ENCODE measurements at places on chromosomes 16 and 17.

DNA sequence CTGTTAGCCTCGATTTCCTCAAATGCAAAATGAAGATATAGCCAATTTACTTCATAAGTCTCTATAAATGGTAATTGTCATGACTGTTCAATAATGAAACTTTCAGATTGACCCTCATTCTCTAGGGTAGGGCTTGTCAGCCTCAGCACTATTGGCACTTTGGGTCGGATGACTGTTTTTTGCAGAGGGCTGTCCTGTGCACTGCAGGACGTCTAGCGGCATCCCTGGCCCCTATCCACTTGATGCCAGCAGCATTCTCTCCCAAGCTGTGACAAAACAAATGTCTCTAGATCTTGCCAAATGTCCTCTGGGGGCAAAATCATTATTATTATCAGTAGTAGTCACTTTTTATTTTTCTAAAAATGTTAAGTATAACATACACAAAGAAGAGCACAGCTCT is 24.6 kb downstream of the CDH11 start:
- DNase-seq: no peak

GRCh38 chr17:42563543-42563942 is 1.6 kb downstream of the COASY start:
- no peak for DNase-seq

GRCh38 chr16:14510939-14511799 is 118.9 kb downstream of the PARN start:
- no peak for DNase-seq

DNA sequence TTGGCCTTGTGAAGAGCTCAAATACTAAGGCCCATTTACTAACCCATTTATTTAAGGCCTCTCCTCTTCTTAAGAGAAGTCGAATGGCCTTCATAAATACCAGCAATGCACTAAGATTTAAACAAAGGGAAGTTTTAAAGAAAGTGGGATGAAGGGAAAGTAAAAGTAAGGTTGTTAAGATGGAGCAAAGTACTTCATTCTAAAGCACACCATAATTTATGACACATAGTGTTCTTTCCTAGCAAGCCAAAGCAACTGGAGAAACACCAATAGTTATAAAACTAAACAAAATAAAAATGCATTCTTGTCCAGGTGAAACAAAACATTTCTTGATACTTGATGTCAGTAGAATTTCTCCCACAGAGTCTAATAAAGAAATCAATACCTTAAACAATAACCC is 27.9 kb downstream of the CDH11 start:
- DNase-seq: no peak

DNA sequence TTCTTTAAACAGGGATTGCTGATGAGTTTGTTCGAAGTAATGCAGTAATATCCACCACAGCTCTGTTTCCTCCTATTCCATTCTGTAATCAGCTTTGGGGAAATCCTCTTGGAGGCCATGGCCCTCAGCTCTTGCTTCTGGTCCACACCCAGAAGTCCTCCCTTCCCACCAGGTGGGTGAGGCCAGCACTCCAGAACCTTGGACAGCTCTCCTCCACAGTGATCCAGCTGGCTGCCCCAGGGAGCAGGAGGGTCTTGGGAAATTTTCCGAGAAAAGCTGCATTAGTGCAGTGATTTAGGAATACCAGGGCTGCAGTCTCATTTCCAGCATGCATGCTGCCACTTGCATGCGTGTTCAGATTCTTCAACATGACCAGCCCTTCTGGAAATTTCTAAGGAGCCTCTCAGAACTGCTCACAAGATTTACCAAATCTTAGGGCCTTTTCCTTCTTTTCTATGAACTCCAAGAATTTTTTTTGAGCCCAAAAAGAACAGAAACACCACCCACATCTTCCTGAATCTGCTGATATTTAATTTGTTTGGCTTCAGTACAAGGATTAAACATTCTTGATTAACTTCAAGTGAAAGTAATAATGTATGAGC is 4.2 kb downstream of the SMPD3 start:
- peak; percentile 54 for DNase-seq

GRCh38 chr16:86229866-86230656 is 280.3 kb upstream of the FOXF1 start:
- no peak for DNase-seq

DNA sequence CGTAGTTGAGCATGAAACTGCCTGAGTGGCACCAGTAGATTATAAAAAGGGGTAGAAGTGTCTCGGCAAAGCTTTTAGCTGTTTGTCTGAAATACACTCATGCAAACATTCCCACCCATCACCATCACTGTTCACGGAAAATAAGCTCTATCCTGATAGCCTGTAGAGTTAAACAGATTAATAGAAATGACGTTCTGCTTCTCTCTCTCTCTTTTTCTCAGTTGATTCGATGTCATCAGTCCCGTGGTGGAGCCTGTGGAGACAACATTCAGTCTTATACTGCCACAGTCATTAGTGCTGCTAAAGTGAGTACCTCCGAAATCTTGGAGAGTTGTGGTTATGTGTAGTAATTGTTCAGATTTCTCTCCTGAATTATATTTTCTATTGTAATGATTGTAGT is 224.7 kb downstream of the BCAS3 start:
- no peak for DNase-seq

DNA sequence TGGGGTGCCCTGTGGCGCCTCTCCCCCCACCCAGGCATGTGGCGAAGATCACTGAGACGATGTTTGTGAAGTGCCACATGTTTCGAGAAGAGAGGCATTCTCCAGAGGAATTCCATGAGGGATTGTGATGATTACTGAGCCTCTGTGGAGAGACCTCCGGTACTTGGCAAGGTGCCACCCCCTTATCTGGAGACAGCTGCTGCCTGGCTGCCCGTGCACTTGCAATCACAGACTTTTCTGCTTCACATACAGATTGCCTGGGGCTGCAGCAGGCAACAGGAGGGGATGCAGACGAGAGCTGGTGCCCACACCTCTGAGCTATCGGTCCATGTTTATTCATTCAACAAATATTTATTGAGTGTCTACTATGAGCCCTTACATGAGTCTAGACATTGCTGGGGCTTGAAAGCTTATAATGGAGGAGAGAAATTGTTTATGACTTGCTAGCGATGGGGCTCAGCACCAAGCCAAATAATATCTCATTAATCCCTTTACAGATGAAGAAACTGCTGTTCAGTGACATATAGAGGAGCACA is 317.2 kb upstream of the ZFHX3 start:
- no peak for DNase-seq

DNA sequence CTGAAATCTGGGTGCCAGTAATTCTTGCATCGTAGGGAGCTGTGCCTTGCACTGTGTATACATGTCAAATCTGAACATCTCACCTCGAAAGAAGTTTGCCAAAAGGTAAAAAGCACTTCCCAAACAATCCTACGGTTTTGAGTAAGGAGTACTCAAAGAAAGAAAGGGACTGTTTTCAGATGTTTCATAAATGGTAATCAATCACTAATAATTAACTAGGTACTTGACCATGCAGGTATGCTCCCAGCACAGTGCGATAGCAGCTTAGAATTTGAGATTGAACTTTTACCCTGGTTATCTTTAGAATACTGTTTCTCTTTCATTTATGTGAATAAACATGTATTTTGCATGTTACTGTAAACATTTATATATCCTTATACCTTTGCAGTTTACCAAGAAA is 39.0 kb downstream of the PRKCA start:
- DNase-seq: no peak

DNA sequence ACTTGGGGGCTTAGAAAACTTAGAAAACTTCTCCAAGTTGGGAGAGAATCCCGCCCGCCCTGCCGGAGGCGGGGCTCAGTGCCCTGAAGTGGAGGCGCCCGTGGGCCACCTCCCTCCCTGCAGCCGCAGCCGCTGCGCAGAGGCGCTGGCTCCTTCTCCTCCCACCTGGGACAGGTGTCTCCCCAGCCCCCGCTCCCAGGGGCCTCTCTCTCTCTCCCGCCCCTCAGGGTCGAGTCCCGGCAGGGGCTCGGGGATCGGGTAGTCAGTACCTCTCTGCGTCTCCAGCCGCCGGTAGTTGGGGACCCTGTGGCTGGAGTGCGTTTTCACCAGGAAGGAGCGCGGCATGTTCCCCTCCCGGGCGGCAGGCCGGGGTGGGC is 257 bp downstream of the SNAI3 start:
- DNase-seq: no peak

- DNase-seq: no peak
Observed at GRCh38 chr17:79622776-79623175, 11.9 kb upstream of the RBFOX3 start.

DNA sequence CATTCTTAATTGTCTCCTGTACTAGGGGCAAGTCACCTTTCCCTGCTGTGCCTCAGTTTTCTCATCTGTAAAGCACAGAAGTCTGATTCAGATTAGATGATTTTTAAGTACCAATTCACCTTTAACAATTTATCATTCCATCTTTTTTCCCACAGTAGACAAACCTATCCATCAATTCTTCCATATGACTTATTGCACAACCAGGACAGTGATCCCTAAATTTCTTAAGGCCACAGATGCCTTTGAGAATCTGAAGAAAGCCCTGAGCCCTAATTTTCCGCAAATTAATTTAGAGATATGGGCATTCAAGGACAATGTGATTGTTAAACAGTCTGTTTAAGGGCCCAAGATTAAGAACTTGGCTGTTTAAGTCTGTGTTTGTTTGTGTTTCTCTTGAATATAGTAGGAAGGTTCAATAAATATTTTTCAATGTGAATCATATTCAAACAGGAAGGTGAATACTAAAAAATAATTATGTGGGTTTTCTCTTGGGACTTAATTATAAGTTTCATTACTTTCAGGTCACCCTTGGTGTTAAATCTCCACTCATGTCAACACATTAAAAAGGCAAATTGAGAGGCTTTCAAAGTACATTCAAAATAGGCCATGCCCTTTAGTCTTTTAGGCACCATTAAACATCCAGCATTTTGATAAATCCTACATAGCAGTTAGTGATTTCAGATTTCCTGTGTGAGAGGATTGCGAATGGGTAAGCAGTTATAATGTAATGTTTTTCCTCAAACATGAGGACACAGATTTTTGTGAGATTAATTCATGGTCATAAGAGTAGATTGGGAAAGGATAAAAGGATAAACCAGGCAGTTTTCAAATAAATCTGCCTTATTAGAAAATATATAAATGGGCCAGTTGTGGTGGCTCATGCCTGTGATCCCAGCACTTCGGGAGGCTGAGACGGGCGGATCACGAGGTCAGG is 34.9 kb upstream of the MMD start:
- DNase-seq: no peak

- no peak for DNase-seq
Observed at GRCh38 chr16:53433509-53433908, 762 bp upstream of the RBL2 start.

GRCh38 chr16:72313903-72314302 is 141.9 kb upstream of the PMFBP1 start:
- no peak for DNase-seq

- no peak for DNase-seq
Observed at GRCh38 chr17:10022416-10022815, 117.3 kb upstream of the RCVRN start.

DNA sequence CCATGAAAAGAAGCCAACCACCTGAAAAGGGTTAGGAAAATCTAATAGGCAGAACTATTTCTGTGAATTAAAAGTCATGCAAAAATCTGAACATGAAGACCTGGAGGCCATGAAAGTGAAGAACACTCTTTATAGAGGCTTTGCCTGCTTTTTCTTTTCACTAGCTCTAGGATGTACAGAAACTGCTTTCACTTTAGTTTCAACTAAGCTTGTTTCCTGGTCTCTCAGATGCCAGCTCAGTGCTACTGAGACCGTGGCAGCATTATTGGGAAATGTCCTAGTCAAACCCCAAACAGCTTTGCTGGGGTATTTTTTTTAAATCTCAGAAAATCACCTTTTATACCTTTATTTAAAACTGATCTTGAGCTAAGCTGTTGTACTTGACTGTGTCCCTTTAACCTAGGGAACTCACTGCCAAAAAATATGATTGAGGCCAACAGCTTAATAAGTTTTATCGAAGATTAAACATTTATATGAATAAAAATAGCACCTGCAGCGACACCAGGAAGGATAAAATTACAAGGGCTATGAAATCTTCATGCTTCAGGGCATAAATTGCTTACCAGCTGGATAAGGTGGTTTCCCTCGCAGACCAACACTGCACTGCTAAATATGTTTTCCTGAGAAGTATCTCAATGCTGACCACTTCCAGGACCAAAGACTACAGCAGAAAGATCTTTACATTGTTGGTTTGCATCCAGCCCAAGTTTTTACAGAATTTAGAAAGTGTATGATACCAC is 621.8 kb upstream of the ZFHX3 start:
- DNase-seq: no peak

- DNase-seq: no peak
Observed at GRCh38 chr17:58229881-58230280, 8.5 kb upstream of the LPO start.

DNA sequence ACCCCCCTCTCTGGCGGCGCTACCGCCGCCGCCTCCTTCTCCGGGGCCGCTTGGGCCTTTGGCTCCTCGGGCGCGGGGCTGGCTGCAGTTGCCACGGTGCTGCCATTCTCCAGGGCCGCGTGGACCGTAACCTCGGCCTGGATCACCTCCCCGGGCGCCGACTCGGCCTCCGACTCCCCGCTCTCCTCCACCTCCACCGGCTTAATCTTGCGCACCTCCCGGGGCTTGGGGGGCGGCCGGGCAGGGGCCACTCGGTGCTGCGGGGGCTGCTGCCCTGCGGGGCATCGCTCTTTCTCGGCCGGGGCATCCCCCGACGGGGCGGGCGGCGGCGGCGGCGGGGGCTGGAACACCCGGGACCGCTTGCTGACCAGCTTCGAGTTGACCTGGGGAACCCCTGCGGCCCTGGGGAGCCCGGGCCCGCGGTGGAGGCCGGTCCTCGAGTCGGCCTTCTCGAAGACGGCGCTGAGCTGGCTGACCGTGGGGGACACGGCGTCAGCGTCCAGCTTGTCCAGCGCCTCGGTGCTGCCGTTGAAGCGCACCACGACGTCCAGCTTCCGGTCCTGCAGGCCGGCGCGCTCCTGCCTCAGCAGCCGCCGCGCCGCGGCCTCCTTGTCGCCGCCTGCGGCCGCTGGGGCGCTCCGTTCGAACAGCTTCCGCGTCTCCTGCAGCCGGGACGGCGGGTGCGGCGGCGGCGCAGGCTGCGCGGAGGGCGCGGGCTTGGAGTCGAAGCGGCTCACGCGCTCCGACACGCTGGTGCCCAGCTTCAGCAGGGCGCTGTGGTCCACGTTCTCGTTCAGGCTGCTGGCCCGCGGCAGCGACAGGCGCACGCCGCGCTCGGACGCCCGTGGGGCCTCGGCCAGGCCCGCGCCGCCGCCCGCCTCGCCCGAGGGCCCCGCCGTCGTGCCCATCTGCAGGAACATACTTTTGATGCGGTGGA is 792 bp downstream of the PPP1R9B start:
- no peak for DNase-seq

Measured in hindlimb muscle (tissue), 1 donor.